ENCODE measurements at places on chromosomes 3 and 15.

- DNase-seq = no peak
- peak overlapping the region; percentile 37 for H3K27ac ChIP-seq
Observed at GRCh38 chr3:172659246-172660002, 51.4 kb downstream of the NCEH1 start.

- no peaks in the 10 kb centered on the region for H3K36me3 ChIP-seq
- DNase-seq = no peak
- no peaks in the 10 kb centered on the region for H3K4me1 ChIP-seq
Observed at GRCh38 chr15:80706161-80706560, 11.1 kb downstream of the ABHD17C start.

DNA sequence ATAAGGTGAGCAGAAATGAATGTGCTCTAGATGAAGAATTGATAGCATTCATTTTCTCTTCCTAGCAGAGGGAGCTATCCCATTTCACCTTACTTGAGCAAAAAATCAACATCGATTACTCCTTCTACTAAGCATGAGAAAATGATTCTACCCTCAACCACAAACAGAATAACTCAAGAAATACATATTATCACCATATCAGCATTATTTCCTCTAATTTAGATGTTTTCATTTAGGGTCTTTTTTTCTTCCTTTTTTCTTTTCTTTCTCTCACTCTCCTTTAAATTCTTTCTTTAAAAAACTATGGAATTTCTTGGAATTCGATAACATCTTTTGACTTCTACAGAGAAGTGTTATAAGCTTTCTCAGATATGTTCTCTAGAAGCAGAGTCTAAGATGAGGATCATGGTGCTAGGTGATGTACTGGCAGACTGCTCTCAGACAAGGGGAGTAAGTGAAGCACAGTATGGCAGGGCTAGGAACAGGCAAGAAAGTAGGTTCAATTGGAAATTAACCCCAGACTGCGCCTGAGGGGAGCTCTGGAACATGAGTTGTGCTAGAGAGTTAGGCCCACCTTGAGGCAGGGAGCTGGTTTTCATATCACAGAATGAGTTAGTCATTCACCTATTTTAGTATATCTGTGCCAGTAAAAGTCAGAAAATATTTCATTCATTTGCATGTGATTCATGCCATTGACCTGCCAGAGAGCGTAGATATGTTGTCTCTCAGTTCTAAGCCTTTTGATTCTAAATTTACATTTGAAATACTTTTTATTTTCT is 279.2 kb upstream of the KCNH8 start:
- no peaks in the 10 kb centered on the region for H3K4me1 ChIP-seq
- DNase-seq = no peak
- no peak overlapping the region for H3K27ac ChIP-seq
- H3K27me3 ChIP-seq = no peaks in the 10 kb centered on the region
- H3K4me3 ChIP-seq = no peak overlapping the region
- no peaks in the 10 kb centered on the region for H3K36me3 ChIP-seq

- no peaks in the 10 kb centered on the region for H3K27me3 ChIP-seq
- no peak for DNase-seq
- no peaks in the 10 kb centered on the region for H3K4me1 ChIP-seq
- no peak overlapping the region for H3K4me3 ChIP-seq
- H3K27ac ChIP-seq = no peak overlapping the region
- H3K36me3 ChIP-seq = no peaks in the 10 kb centered on the region
Observed at GRCh38 chr15:66852064-66852905, 150.2 kb downstream of the SMAD6 start.

GRCh38 chr3:48919215-48920138 is 835 bp downstream of the ARIH2 start:
- H3K27me3 ChIP-seq = no peaks in the 10 kb centered on the region
- H3K36me3 ChIP-seq = no peaks in the 10 kb centered on the region
- H3K4me3 ChIP-seq = peak overlapping the region; percentile 85
- H3K4me1 ChIP-seq = peaks cover 12% of the 10 kb centered on the region
- H3K27ac ChIP-seq = peak overlapping the region; percentile 94

GRCh38 chr3:120623727-120624093 is 27.6 kb downstream of the NDUFB4 start:
- H3K27ac ChIP-seq = no peak overlapping the region
- DNase-seq = no peak
- H3K27me3 ChIP-seq = no peaks in the 10 kb centered on the region

GRCh38 chr3:3127432-3128010 is 781 bp downstream of the TRNT1 start:
- H3K36me3 ChIP-seq = no peaks in the 10 kb centered on the region
- DNase-seq = no peak
- no peaks in the 10 kb centered on the region for H3K27me3 ChIP-seq
- peaks cover 6% of the 10 kb centered on the region for H3K4me1 ChIP-seq
- H3K4me3 ChIP-seq = peak overlapping the region; percentile 98

DNA sequence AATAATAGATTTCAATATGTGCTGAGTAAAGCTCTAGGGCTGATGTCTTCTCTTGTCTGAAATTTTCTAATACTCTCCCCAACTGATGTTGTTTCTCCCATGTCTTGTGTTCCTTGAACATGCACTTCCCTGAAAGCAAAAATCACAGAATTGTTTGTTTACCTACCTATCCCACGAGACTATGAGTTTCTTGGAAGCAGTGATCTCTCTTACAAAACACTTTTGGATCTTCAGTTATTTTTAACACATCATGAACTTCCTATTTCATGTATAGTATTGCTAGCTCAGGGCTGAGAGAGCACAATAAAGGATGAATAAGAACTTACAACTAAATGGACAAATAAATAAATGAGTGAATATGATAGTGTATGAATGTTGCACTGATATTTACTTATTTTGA is 365.0 kb downstream of the ROBO2 start:
- H3K36me3 ChIP-seq = no peaks in the 10 kb centered on the region
- no peaks in the 10 kb centered on the region for H3K4me1 ChIP-seq
- no peak overlapping the region for H3K27ac ChIP-seq

GRCh38 chr3:14918356-14918860 is 29.0 kb upstream of the NR2C2 start:
- DNase-seq = no peak
- H3K4me1 ChIP-seq = no peaks in the 10 kb centered on the region
- H3K4me3 ChIP-seq = no peak overlapping the region

- H3K27ac ChIP-seq = no peak overlapping the region
- H3K27me3 ChIP-seq = no peaks in the 10 kb centered on the region
- DNase-seq = no peak
- H3K4me1 ChIP-seq = no peaks in the 10 kb centered on the region
Observed at GRCh38 chr15:83164111-83164770, 43.4 kb downstream of the HDGFL3 start.

DNA sequence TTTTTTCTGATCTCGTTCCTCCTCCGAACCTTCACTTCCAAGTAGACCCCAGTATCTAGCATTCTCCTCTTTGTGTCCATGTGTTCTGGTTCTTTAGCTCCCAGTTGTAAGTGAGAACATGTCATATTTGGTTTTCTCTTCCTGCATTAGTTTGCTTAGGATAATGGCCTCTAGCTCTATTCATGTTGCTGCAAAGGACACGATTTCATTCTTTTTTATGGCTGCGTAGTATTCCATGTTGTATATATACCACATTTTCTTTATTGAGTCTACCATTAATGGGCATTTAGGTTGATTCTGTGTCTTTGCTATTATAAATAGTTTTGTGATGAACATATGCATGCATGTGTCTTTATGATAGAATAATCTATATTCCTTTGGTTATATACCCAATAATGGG is 30.2 kb upstream of the MME start:
- H3K36me3 ChIP-seq = no peaks in the 10 kb centered on the region
- no peaks in the 10 kb centered on the region for H3K27me3 ChIP-seq
- H3K4me3 ChIP-seq = no peak overlapping the region

- DNase-seq = no peak
- H3K27ac ChIP-seq = no peak overlapping the region
- no peaks in the 10 kb centered on the region for H3K27me3 ChIP-seq
- no peak overlapping the region for H3K4me3 ChIP-seq
Observed at GRCh38 chr3:31959251-31959650, 21.8 kb downstream of the OSBPL10 start.

GRCh38 chr3:102053375-102053989 is 204.2 kb downstream of the NFKBIZ start:
- no peaks in the 10 kb centered on the region for H3K36me3 ChIP-seq
- no peaks in the 10 kb centered on the region for H3K4me1 ChIP-seq
- no peak overlapping the region for H3K27ac ChIP-seq

DNA sequence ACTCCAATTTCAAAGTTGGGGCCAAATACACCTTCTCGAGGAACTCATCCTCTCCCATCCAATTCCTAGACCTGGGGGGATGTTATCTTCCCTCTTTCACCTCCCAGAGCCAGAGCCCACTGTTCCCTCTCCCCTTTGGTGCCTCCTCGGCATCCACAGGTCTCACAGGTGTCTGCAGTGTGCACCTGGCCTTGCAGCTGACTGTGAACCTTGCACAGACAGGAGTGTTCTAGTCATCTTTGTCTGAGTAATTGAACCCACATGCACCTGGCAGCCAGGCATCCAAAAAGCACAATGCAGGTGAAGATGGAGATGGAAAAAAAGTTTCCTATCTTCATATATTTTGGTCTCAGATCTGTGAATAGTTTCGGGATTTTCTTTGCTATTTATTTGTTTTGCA is 30.8 kb downstream of the PCOLCE2 start:
- H3K36me3 ChIP-seq = no peaks in the 10 kb centered on the region
- DNase-seq = no peak
- H3K27me3 ChIP-seq = no peaks in the 10 kb centered on the region
- no peak overlapping the region for H3K27ac ChIP-seq
- H3K4me1 ChIP-seq = no peaks in the 10 kb centered on the region

GRCh38 chr3:154113609-154114008 is 7.6 kb upstream of the ARHGEF26 start:
- H3K36me3 ChIP-seq = no peaks in the 10 kb centered on the region
- no peak overlapping the region for H3K27ac ChIP-seq
- no peaks in the 10 kb centered on the region for H3K27me3 ChIP-seq
- DNase-seq = no peak
- H3K4me3 ChIP-seq = no peak overlapping the region
- H3K4me1 ChIP-seq = peaks cover 8% of the 10 kb centered on the region

DNA sequence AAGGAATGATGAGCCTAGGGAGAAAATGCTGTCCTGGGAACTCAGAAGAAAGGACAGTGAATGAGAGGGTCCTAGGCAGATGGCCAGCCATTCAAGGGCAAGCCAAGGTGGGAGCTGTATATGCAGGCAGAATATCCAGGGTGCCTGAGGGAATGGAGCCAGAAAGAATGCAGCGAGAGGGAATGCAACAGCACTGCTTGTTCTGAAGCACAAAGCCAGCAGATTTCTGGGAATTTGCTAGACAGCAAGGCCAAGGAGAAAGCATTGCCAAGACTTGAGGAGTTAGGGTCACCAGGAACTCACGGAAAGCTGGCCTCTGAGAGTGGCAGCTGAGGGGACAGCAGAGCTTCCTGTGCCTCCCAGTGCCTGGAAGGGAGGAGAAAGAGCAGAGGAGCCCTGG is 200.6 kb downstream of the MYRIP start:
- H3K4me3 ChIP-seq = no peak overlapping the region
- no peaks in the 10 kb centered on the region for H3K27me3 ChIP-seq
- no peaks in the 10 kb centered on the region for H3K36me3 ChIP-seq
- DNase-seq = no peak
- H3K4me1 ChIP-seq = no peaks in the 10 kb centered on the region

DNA sequence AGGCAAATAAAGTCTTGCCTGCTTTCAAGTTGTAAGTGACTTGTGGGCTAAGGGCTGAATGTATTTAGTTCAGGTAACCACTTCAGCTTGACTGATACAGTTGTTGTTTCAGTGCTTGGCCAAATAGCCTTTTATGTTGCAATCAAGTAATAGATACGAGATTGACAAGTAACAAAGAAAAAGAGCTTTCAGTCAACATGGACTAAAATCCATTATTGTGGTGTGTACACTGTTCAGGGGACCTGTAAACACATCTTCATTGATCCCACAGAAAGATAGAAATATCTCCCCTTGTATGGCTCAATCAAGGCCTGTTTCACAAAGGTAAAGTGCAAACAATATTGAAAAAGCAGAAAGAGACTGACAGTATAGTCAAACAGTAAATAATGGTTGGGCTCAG is 224.8 kb upstream of the TMCO5A start:
- DNase-seq = no peak
- H3K36me3 ChIP-seq = no peaks in the 10 kb centered on the region
- H3K27me3 ChIP-seq = no peaks in the 10 kb centered on the region
- no peak overlapping the region for H3K27ac ChIP-seq
- no peaks in the 10 kb centered on the region for H3K4me1 ChIP-seq
- no peak overlapping the region for H3K4me3 ChIP-seq

DNA sequence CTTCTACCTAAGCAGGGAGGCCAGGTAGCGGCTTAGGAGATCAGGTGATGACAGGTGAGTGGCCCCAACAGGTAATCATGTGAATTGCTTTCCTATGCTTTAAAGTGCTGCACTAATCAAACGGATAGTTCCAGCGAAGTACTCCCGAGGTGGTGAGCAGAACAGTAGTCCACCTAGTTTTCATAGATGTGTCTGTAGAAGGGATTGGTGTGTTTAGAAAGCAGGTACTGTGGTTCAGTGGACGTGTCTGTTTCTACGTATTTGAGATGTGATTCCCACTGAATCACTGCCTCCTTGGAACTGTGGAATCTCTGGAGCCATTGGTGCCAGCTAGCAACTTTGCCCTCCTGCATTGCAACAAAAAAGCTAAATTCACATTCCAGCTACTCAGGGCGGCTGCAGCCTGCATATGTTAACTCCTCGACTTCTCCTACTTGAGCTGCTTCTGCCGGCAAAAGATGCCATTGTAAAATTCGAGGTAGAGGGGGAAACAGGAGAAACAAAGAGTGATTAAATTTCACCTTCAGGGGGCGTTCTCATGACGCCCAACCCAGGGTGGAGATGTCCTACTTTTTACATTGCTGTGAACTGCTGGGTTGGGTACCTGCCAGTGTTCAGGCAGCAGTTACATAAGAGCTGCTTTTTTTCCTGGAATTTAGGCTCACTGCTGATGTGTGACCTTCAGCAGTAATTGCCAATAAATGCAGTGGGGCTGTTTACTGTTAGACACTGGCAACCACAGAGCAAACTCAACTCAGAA is 227.3 kb downstream of the ITPR1 start:
- H3K27me3 ChIP-seq = no peaks in the 10 kb centered on the region
- no peak for DNase-seq
- H3K36me3 ChIP-seq = no peaks in the 10 kb centered on the region
- H3K4me3 ChIP-seq = no peak overlapping the region
- H3K4me1 ChIP-seq = peaks cover 48% of the 10 kb centered on the region

DNA sequence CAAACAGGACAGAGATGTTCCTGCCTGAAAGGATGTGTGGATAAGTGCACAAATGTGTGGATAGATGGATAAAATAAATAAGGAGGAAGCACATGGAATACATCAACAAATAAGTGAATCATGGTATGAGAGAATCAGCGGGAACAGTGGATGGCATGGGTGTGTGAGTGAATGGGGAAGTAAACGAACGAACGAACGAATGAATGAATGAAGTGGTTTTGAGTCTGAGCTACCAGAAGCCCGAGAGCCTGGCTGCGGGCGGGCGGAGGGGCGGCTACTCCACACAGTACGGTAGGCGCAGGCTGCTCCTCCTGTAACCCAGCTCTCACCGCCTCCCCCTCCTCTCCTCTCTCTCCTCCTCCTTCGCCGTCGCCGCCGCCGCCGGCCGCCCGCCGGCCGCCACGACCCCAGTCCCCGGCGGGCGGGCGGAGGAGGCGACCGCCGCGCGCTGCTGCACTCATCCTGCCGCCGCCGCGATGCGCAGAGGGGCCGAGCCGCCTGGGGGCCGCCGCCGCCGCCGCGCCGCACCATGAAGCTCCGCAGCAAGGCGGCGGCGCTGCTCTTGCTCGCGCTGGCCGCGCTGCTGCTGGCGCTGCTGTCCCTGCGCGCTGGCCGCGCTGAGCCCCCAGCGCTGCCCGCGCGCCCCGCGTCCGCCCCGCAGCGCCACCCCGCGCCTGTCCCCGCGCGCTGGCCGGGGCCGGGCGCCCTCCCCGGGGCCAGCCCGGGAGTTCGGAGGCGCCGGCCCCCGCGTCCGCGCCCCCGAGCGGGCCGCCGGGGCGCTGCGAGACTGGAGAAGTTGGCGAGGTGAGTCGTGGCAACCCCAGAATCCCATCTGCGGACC is at the start of gene GXYLT2:
Gene GXYLT2 (plus strand): TSS at position 342 of the 841 bp plus-strand sequence. CDS start 188 bp downstream, at position 530.
- H3K36me3 ChIP-seq = no peaks in the 10 kb centered on the region
- H3K27me3 ChIP-seq = no peaks in the 10 kb centered on the region
- H3K4me1 ChIP-seq = peaks cover 11% of the 10 kb centered on the region

Data from pancreas (tissue), 10 donors.